AG09309 (cell line): ENCODE measurements at places on chromosomes 7 and 10.

DNA sequence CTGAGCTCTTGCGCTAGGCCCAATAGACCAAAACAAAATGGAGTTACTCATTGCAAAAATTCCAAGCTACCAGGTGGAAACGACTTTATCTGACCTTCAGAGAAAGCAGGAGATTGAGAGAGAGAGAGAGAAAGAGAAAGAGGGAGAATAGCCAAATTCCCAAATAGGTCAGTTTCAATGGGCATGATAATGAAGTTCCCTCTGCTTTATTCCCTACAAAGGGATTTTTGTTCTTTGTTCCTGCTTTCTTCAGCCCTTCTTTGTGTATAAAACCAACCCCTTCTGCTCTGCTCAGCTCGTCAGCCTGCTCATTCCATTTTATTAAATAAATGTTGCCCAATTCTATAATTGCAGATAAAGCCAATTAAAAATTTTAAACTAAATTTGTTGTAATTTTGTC lies 45.0 kb upstream of the GPR37 start:
- DNase-seq: no peak

- no peak for DNase-seq
These were observed 43.3 kb upstream of the HBP1 start for GRCh38 chr7:107125475-107125874.

GRCh38 chr7:1422512-1423263 lies 36.6 kb downstream of the MICALL2 start:
- DNase-seq: no peak

DNA sequence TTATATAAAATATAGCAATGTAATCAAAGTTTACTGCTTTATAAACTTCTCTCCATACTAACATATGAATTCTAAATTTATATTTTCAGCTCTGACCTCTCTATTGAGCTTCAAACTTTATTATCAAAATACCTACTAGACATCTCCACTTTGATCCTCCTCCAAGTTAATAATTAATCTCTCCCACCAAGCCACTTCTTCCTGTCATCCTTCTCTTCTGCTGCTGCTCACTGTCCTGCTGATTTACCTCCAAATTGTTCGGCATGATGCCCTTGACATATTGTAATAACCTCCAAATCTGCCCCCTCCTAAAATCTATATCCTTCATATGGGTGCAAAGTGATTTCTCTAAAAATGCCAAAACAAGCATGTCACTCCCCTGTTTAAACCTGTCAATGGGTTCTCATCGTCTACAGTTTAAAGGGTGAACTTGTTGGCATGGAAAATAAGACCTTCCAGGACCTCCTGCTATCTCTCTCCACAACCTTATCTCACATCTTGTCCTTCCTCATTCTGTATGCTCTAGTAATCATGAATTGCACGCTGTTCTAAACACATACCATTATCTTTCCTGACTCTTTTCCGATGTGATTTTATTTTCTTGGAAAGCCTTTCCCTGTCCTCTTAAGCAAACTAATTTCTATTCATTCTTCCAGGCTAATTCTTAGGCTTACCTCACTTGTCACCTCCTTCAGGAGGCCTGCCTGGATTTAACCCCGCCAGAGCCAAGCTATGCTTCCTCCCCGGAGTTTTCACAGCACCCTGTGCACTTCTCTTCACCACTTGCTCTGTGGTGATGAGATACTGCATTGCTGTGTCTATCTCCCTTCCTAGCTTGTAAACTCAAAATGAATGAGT lies 52.1 kb upstream of the STK17A start:
- no peak for DNase-seq

GRCh38 chr10:13417459-13418126 lies 69.5 kb upstream of the SEPHS1 start:
- DNase-seq: no peak

- DNase-seq: no peak
These were observed 53.7 kb downstream of the C1GALT1 start for GRCh38 chr7:7236041-7236440.

DNA sequence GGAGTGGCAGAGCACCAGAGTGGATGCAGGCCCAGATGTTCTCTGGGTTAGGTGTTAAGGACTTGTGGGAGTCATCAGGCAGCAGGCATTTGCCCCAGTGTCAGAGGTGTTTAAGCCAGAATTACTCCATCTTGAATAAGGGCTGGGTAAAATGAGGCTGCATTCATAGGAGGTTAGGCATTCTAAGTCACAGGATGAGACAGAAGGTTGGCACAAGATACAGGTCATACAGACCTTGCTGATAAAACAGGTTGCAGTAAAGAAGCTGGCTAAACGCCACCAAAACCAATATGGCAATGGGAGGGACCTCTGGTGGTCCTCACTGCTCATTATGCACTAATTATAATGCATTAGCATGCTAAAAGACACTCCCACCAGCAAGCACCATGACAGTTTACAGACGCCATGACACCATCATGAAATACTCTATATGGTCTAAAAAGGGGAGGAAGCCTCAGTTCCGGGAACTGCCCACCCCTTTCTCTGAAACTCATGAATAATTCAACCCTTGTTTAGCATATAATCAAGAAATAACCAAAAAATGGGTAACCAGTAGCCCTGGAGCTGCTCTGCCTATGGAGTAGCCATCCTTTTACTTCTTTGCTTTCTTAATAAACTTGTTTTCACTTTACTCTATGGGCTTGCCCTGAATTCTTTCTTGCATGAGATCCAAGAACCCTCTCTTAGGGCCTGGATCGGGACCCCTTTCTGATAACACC lies 882 bp upstream of the LRRC61 start:
- DNase-seq: no peak

- no peak for DNase-seq
These were observed 188.5 kb upstream of the FERD3L start for GRCh38 chr7:19333706-19334105.

GRCh38 chr10:62096256-62096933 lies 172.2 kb downstream of the RTKN2 start:
- DNase-seq: no peak

GRCh38 chr10:26859241-26860101 lies 1.3 kb downstream of the ABI1 start:
- no peak for DNase-seq

- DNase-seq: no peak
These were observed 213.9 kb upstream of the SH2B2 start for GRCh38 chr7:102072636-102073209.

DNA sequence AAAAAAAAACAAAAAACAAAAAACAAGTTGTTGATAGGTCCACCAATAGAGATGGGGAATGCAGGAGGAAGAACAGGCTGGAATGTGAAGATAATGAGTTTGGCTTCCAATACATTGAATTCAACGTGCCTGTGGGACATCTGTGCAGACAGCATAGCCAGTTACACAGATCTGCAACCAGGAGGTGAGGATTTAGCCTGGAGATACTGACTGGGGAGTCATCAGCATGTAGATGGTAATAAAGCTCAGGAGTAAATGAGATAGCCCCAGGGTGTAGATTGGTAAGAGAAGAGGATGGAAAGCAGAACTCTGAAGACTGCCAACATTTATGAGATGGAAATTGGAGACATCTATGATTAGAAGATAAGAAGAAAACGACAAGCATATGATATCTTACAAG lies 4.7 kb upstream of the TRIM8 start:
- no peak for DNase-seq

- no peak for DNase-seq
These were observed 53.8 kb downstream of the RGS10 start for GRCh38 chr10:119488675-119489074.

- DNase-seq: no peak
These were observed 81.6 kb downstream of the RPS24 start for GRCh38 chr10:78115135-78115853.

- DNase-seq: no peak
These were observed 16.7 kb downstream of the P4HA1 start for GRCh38 chr10:73079779-73080541.

- no peak for DNase-seq
These were observed at the start of gene PNLIPRP1 for GRCh38 chr10:116590590-116591444. Gene PNLIPRP1, plus strand, starts transcription at chr10:116590959. Its CDS starts 171 bp downstream, at chr10:116591130.

- DNase-seq: no peak
These were observed 47.4 kb downstream of the WDR37 start for GRCh38 chr10:1103551-1103950.

DNA sequence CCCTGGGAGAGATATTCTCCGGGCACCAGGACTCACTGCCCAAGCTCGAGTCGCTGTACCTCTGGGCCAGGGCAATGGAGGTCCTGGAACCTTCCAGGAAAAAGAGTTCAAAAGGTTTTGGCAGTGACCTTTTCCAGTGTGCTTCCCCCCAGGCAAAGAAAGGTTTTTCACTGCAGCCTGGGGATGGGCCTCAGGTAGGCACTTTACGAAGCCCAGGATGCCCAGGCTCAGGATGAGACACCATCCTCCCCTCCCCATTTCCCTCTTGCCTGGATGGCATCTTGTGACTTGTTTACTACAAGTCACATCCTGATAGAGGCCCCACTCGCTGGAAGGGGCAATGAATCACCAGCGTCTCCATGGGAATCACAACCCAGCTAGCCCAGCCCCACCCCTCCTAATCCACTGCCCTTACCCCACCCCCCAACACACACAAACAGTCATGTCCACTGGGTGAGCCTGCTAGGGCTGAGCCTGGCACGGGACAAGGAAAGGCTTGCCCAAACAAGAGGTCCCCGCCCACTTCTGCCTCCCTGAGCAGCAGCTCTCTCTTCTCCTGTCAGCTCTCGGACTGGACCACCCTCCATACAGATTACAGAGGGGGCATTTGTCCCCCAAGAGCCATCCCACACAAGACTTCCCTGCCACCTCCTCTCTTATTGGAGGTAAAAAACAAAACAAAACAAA lies 93.8 kb upstream of the SMNDC1 start:
- DNase-seq: peak; percentile 95

DNA sequence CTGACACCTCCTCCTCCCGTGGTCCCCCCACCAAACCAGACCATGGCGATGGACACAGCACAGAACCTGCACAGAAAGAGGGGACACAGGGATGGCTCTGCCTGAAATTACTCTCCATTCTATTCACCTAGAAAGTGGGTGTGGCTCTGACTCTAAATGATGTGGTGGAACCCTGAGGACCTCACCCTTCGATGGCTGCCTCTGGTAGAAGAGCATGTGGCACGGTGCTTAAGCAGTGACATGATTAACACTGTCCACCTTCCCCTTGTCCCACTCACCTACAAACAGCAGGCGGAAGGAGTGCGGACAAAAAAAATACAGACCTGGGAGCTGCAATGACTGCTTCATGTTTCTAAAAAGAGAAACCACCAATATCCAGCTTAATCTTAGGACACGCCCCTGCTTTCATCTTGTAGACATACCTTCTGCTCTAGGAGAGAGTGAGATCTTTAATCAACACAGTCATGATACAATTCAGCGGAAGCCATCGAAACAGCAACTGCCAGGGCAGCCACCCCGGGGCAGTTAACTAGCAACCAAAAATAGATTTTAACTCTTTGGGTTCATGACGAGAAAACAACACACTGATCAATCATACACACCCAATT lies 11.4 kb downstream of the JCAD start:
- DNase-seq: no peak

- DNase-seq: no peak
These were observed 126.7 kb upstream of the TMEM196 start for GRCh38 chr7:19900118-19900517.

GRCh38 chr10:77635402-77636227 lies 2.0 kb downstream of the KCNMA1 start:
- DNase-seq: no peak

DNA sequence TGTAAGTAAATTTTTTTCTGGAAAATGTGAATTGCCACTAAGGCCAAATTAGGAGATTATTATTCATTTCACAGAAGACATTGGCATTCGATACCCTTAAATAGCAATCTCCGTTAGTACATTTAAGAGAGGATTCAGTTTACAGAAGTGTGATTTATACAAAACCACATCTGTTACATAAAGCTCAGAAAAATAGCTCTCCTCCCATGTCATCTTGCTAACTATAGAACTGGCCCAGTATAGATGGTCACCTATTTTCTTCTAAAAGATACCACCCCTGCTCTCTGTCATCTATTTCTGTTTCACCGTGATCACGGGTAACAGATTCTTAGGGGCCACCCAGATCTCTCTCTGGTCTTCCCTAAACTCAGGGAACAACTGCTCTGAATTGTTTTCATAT lies 119.1 kb downstream of the HIP1 start:
- DNase-seq: no peak

DNA sequence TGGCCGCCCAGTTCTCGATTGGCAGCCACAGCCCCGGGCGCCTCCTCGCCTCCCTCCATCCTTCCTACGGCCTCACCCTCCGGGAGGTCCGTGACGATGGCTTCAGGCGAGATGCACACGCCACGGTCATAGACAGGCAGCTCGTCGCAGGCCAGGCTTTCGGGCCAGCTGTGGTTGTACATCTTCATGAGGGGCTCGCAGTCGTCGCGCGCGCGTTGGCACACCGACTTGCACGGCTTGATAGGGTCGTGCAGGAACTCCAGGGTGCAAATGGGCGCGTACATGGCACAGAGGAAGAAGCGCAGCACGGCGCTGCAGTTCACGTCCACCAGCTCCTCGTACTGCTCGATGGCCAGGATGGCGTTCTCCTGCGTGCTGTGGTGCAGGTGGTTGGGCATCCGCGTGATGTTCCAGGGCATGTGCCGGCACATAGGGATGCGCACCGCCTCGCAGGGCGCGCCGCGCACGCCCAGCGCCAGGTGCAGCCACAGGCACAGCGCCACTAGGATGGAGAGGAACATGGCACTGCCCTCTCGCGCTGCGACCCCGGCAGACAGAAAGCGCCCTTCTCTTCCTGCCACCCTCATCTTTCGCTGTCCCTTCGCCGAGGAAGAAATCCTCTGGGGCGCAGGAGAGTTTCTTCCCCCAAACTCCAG lies 472 bp downstream of the SFRP4 start:
- DNase-seq: no peak

GRCh38 chr10:78700816-78701520 lies 367.8 kb upstream of the ZMIZ1 start:
- no peak for DNase-seq

- DNase-seq: no peak
These were observed 642.1 kb downstream of the PARD3 start for GRCh38 chr10:34172936-34173533.

- DNase-seq: no peak
These were observed 285.9 kb downstream of the KLF6 start for GRCh38 chr10:3499120-3499519.

DNA sequence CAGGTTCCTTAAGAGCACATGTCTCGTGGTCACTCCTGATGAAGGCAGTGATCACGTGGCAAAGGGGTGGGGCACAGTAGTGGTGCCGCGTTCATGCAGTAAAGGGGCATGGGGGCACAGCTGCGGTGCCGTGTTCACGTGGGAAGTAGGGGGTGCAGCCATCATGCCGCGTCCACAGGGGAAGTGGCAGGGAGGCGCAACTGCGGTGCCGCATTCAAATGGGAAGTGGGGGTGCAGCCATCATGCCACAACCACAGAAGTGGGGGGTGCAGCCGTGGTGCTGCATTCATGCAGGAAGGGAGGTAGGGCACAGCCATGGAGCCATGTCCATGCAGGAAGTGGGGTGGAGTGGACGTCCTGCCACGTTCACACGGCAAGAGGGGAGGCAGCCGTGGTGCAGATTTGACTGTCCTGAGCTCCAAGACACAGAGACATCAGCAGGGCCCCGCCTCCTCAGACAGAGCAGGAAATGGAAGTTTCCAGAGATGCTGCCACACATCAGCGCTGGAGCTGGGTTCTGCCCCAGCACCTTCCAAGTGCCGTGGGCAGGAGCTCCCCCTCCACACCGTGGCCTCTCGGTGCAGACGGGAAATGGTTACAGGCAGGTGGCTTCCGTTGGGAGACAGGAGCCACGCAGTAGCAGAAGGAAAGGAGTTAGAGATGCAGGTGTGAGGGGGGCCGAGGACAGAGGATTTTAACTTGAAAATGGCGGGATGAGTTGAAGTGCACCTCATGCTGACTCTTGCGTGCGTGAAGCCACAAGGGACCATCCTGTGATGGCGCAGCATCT lies 95.0 kb upstream of the DDC start:
- no peak for DNase-seq
